ENCODE measurements at places on chromosomes 4 and X.

GRCh38 chr4:128859887-128860677, 50.6 kb downstream of the JADE1 start:
- no peak for DNase-seq

DNA sequence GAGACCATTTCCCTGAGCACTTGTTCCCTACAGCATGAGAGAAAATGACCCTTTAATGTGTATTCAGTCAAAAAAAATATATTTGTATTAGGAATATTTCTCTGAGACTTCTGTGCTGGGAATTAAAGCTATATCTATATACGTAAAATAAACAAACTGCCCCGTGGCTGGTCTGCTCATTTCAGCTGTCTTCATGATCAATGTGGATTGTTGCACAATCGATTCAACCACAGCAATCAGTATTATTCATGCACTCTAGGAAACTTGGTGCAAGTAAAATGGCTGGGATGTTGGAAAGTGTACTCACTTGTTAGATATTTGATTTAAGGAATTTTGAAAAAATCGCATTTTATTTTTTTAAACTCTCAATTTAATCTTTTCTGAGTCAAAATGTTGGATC, 307.9 kb upstream of the ZFP42 start:
- DNase-seq = no peak

DNA sequence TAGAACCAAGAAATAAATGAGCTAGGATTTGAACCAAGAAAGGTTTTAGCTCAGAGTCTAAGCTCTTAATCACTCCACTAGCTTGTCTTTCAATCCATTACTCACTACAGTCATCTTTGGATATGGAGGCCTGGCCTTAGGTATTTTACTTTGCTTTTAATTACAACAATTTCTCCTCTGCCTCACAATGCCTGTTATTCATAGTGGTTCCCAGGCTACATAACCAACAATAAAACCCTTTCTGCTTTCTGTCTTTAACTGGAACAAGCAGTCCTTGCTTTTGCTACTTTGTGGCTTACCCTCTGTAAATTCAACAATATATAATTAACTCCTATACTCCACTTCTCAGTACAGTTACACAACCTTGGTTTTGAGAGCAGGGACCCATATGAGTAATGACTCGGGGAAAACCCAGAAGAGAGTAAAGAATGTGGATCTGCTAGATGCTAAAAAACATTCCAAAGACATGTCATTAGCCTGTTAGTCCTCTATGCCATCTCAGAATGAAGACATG, 94.7 kb upstream of the NAP1L5 start:
- DNase-seq = no peak

GRCh38 chrX:153445106-153445855, 575 bp downstream of the TREX2 start:
- DNase-seq = no peak

DNA sequence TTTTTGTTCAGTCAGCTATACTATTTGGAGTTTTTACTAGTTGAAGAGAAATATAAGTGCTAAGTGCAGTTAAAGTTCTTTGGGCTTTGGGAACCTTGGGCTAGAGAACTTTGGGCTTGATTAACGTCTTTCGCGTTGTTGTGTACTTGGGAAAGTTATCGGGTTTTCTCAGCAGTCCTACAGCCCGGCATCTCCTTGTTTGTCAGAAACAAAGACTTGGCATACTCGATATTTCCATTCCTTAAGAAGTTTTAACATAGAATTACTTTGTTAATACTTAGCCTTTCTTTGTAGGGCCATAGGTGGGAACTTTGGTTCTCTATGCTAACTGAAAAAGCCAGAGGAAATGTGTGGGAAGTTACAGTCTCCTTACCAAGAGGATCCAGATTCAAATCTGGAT, 28.7 kb downstream of the RAPGEF2 start:
- no peak for DNase-seq

- no peak for DNase-seq
Observed at GRCh38 chrX:3184176-3184930, 143.1 kb downstream of the ARSF start.

- no peak for DNase-seq
Observed at GRCh38 chr4:1323635-1324442, 23.2 kb upstream of the UVSSA start.

- DNase-seq = no peak
Observed at GRCh38 chr4:41176340-41176739, 38.0 kb downstream of the APBB2 start.

GRCh38 chr4:121221201-121221600, 57.1 kb upstream of the TNIP3 start:
- DNase-seq = no peak

- DNase-seq = no peak
Observed at GRCh38 chr4:142683997-142684396, 162.1 kb downstream of the INPP4B start.

DNA sequence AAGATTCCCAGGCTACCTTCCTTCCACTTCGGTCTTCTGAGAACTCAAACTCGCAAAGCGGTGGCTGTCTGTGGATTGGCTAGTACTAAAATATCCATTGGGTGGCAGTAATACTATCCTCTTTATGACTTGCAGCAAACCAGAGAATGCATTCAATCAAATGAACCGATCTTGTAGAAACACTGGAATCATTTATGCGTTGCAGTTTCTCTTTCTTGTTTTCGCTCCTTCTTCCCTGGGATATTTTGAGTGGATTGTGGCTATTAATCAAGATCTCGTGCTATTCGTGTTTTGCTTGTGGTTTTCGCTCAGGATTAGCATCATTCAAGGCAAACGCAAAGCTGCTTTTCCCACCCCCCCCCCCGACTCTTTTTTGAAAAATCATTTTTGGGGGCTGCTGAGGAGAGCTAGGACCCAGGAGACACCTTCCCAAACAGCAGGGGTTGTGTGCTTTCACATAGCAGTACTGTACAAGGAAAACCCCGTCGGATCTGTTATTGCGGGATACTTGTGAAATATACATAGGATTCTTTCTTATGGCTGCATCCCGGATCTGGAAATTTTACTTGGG, at the start of gene IL1RAPL1:
Gene IL1RAPL1 (plus strand): TSS at position 466 of the 571 bp plus-strand sequence.
- no peak for DNase-seq

DNA sequence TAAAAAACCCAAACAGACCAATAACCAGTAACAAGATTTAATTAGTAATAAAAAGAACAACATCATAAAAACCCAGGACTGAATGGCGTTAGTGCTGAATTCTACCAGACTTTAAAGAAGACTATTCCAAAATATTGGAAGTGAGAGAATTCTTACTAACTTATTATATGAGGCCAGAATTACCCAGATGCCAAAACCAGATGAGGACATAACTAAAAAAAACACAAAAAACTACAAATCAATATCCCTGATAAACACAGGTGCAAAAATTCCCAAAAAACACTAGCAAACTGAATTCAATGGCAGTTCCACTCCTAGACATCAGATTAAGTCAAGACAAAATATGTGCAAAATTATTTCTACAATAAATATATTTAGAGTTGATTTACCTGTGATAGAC, 400.1 kb upstream of the PABPC4L start:
- no peak for DNase-seq

DNA sequence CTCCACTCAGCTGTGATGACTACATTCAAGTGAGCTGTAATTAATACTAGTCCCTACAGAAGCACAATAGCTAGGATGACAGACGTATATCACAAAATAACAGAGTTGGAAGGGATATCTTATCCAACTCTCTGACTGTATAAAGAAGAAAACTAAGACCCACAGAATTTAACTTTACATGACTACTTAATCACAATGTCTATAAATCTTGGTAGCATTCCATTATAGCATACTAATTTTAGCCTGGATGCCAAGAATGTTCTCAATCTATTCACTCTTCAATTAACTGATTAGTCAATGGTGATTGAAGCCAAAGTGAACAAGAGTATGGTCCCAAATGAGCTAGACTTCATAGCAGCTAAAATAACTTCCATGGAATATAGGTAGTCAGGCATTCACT, 31.2 kb downstream of the RPS6KA6 start:
- DNase-seq = no peak

- no peak for DNase-seq
Observed at GRCh38 chrX:19814778-19815177, 72.6 kb downstream of the SH3KBP1 start.

DNA sequence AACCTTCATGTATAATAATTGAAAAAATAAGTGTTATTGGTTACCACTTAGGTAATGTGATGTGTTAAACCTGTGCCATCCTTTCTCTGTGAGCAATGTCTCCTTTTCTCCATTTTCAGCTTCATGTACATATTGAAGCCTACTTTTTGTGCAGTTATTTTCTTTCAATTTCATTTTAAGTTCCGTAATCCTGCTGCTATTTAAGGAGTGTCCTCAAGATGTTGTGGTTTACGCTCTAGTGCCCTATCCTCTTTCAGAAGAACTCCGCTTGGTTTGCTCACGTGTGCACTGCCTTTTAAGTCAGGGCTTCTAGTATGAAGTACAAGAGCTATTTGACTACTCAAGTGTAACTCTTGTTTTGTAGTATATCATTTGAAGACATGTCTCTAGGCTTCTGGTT, 2253.2 kb upstream of the TENM3 start:
- DNase-seq = no peak

DNA sequence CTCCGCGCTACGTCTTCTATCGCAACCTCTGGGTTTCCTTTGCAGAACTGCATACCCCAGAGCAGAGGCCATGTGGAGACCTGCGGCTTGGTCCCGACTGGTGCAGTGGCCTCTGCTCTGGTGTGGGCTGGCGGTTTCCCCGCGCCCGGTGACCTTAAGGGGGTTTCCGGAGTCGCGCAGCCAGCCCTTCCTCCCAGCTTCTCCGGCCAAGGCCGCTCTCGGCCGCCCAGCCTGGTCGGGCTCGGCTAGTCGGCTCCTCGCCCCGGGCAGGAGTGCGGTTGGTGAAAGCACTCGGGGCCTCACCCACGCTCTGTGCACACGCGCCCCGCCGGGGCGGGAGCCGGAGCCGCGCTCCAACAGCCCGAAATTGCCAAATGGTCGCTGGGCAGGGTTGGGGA, 84.9 kb downstream of the BCOR start:
- peak; percentile 25 for DNase-seq

DNA sequence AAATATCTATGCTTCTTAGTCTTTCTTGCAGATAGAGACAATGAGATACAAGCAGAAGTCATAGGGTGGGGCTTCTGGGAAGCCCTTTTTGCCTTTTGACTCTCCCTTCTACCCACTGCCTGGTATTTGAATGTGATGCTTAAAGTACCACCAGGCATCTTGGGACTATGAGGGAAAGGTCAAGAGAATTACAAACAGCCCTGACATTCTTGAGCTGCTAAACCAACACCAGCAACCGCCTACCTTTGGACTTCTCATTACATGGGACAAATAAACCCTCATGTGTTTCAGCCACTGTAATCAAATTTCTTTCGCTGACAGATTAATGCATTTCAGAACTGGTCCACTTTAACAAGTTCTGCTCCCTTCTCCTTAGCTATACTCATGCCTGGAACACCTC, 112.8 kb downstream of the LUZP4 start:
- no peak for DNase-seq

DNA sequence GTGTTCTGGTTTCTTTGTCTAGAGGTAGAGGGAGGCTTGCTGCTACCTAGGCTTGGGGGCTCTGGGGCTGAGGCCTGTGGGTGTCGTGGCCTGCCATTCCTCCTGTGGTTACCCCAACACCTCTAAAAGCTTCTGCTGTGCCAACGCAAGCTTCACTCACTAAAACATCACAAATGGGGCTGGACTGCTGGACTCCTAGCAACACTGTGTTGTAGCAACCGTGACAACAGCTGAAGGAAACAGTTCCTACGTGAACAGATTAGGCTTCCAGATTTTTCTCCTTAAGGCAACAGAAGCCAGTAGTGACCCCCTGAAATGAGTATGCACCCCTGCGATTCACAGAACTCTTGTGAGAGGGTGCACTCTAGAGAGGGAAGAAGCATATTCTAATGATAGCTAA, 138.3 kb upstream of the TEX13D start:
- DNase-seq = no peak

DNA sequence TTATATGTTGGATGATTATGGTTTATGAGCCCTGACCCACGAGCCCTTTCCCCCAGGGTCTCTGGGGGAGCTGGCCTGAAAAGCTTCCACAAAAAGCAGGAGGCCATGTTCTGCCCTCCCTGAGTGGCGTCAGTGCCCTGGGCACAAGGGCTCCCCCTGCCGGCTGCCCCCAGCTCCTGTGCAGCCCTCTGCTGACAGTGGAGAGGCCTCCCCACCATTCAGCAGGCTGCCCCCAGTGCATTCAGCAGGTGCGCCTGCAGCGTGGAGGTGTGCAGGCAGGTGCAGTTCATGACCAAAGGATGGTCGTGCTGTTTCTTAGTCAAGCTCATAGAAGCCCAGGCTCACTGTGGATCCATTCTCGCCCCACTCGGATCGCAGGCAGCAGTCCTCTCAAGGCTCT, 12.5 kb upstream of the S100P start:
- DNase-seq = no peak

GRCh38 chrX:15236146-15236545, 33.7 kb downstream of the ASB9 start:
- no peak for DNase-seq

Data from activated CD4-positive, alpha-beta memory T cell treated with anti-CD3 and anti-CD28 coated beads, Interleukin-2, amount 10 ng/mL, durations not matched to agents 7 days and 5 days (primary cell).